ENCODE measurements at places on chromosomes 12 and 14.

DNA sequence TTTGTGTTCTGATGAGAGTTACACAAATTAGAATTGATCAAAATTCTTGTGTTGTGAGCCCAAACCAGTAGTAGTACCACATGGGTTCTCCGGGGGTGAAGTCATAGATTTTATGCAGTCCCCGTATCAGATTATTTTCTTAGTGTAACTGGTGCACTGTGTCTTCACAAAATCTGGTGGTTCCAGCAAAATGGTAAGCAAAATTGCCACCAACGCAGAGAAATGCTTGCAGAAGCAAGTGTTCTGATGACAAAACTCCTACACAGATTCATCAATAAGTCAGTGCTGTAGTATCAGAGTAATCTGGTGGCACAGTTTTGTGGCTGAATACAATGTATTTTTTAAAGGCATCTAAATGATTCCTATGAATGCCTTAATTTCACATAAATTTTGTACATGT, 1.3 kb upstream of the CACNA2D4 start:
- no peak for DNase-seq

- no peak for DNase-seq
Observed at GRCh38 chr14:71061458-71061857, 154.2 kb downstream of the PCNX1 start.

- no peak for DNase-seq
Observed at GRCh38 chr12:82659343-82660207, 27.1 kb upstream of the TMTC2 start.

DNA sequence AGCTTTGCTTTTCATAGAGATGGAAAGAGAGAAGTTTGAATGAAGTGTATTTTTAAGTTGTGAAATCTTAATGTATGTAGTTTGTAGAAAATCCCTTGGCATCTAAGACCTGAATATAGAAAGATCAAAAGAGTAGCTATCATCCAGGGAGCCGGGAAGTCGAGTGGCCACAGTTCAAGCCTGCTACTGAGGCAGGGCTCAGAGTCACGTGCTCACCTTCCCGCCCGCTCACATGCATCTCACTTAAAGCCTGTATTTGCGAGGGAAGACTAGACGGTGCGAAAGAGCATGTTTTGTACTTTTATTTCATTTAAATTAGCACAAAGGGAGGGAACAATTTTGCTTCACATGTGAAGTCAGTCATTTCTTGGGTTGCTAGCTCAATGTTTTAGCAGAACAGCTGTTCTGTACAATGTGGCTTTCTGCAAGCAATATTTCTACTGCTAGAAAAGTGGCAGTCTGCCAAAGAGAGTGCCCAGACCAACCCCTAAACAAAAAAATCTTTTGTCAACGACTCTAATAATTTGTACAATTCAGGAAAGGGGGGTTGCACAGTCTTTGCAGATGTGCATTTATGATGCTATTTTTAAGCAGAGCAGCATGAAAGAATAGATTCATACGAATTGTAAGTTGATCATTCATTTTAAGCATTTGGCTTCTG, 290.7 kb downstream of the NPAS3 start:
- DNase-seq: peak; percentile 34

DNA sequence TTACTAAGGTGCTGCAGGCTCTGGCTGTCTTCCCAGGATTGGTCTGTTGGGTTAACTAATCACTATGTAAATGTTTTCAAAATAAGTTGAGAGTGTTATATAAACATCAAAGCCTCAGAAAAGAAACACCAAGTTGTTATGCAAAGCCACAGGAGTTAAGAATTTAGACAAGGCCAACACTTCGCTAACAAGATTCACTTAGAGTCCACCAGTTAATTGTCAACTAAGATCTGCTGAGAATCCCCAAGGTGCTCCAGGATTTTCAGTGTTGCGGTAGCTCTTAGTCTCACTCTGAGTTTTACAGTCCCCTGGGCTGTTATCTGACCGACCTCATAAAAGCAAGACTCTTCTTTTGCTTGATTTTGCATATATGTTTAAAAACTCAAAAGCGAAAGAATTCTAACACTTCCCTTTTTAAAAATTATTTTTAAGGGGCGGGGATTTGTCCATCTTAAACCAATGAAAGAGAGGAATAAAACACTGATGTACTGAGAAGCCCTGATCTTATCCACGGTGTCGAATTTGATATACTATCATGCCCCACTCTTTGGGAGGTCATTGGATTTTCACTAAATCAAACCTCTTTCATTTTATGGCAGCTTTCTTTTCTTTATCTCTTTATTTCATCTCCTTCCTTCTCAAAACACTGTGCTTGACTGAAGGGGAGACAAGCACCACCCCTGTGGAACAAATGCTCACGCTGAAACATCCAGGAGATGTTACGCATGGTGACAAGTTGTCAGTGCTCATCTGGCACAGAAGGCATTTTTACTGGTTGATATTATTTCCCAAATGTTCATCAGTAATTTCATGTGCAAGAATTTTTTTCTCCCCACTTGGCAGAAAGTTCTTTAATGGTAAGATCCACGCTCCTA, 7.0 kb downstream of the NIN start:
- no peak for DNase-seq

- peak; percentile 23 for DNase-seq
Observed at GRCh38 chr12:118404876-118405521, 28.6 kb downstream of the SUDS3 start.

- no peak for DNase-seq
Observed at GRCh38 chr12:97306147-97306546, 156.5 kb upstream of the RMST start.

- DNase-seq: peak; percentile 57
Observed at GRCh38 chr14:56491299-56492285, 88.0 kb upstream of the TMEM260 start.

GRCh38 chr12:108711489-108712164, 19.7 kb downstream of the CORO1C start:
- DNase-seq: no peak

DNA sequence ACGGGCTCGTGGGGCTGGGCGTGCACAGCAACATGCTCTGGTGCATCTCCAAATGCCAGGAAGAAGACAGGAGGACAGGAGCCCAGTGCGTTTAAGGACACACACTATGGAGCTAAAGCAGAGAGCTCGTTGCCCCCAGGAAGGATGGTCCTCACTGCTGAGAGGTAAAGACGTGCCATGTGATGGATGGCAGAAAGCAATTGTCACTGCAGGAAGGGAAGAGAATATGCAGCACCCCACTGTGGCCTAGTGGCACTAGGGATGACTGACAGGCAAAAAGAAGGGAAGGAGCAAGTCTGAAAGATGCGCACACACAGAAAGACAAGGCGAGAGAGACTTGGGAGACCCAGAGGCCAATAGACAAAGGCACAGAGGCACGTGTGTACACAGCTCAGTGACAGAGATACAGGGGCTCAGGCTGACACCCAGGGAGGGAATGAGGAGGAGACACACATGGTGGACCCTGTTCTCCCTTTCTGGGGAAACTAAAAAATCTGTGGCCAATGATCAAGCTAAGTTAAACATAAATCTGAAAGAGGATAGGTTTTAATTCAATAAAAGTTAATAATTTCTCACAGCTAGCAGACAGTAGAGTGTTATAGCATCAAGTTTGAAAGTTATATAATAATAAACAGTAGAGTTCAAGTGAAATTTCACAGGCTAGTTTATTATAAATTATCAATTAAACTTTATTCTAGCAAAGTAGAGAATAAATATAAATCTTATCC, 78.8 kb downstream of the CRACR2A start:
- DNase-seq: no peak

DNA sequence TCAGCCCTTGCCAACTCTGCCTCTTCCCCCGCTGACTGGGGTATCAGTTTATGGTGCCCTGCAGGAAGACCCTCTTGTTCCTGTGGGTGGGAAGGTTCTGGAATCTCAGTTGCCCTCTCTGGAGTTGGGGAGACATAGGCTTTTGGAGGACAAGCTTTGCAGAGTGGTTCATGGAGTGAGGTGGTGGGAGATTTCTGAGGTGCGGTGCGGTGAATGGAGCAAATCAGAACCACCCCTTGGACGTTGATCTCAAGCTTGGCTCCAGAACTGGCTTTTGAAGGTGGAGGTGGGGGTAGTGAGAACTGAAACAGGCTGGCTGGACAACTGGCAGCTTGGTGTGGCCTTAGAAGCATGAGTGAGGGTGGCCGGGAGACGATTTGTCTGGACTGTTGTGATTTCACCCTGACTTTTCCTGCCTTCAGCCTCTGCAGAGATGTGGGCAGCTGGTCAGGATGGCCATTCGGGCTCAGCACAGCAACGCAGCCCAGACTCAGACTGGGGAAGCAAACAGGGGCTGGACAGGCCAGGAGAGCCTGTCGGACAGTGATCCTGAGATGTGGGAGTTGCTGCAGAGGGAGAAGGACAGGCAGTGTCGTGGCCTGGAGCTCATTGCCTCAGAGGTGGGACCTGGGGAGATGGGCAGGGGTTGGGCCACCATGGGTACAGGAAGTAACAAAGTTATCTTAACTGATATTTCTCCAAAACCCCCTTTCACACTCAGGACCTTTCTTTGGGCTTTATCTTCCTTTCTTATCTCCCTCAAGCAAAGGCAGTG, 1.1 kb downstream of the SHMT2 start:
- DNase-seq: no peak

- DNase-seq: no peak
Observed at GRCh38 chr14:102212356-102212755, 72.7 kb downstream of the WDR20 start.

DNA sequence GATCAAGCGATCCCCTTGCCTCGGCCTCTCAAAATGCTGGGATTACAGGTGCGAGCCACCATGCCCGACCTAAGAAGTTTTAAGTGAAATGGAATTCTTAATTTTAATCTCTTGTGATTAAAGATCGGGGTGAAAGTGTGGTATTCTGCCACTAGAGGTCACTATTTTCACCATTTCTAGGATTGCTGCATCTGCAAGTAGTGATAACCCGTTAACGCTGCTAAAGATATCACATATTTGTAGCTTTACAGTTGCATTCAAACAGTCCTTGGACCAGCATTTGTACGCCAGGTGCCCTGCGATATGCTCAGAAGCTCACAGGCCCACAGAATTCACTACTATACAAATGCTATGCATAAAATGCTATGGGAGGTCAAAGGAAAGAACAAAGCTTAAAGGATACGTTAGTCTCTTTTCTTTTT, 19.3 kb downstream of the CCDC62 start:
- DNase-seq: peak; percentile 22

DNA sequence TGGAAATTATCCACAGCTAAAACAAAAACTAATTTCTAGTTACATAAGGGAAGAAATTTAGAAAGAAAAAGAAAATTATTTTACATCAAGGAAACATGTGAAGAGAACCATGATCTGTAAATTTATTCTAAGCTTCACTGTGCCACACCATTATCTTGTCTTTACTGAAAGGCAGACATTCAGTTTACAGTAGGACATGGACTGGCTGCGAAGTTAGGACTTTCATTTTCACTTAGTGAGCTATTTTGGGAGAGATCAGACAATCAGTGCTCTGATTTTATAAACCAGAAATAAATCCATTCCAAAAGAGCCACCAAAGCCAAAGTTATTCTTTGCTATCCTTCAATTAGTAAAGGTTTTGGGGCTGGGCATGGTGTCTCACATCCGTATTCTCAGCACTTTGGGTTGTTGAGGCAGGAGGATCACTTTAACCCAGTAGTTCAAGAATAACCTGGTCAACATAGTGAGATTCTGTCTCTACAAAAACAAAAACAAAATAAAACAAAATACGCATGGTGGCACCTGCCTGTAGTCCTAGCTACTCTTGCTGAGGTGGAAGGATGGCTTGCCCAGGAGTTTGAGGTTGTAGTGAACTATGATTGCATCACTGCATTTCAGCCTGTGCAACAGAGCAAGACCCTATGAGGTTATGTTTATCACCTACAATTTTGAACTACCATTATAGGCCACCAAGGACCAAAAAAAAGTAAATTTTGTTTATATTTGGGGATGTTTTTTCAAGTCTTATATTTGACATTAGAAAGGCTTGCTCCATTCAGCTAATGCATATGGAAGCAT, 1084.8 kb upstream of the ATXN7L3B start:
- no peak for DNase-seq

GRCh38 chr14:25520821-25521220, 470.9 kb upstream of the STXBP6 start:
- no peak for DNase-seq

- DNase-seq: no peak
Observed at GRCh38 chr12:11884706-11885105, 186.0 kb upstream of the BCL2L14 start.

- no peak for DNase-seq
Observed at GRCh38 chr12:120979220-120979861, 998 bp downstream of the HNF1A start.

DNA sequence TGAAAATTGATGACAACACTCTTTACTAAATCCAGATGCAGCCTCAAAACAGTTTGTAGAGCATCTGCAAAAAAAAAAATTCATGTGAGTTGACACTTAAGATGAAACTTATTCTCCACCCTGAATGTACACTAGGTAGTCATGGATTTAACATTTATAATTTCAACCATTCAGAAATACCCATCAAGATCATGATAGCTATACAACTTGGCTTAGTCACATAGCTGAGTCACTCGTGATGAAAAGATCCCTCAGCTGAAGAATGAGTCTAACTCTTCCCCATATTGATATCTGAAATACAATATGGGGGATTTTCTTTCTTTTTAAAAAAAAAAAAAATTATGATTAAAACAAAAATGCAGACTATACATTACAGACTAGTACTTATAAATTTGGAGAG, 104.8 kb upstream of the PLEKHG7 start:
- no peak for DNase-seq

DNA sequence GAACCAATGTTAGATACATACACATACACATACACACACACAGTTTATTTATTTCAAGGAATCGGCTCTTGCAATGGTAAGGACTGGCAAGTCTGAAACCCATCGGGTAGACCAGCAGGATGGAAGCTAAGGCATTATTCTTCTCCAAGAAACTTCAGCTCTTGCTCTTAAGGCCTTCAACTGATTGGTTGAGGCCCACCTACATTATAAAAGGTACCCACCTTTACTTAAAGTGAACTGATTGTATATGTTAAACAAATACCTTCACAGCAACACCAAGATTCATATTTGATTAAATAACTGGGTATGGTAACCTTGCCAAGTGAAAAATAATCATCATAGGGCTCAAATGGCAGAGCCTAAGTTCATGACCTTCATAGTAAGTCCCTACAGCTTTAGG, 695.5 kb downstream of the BCL11B start:
- no peak for DNase-seq

GRCh38 chr12:1046727-1047126, 55.7 kb downstream of the ERC1 start:
- no peak for DNase-seq

GRCh38 chr12:8483079-8483478, 27.3 kb downstream of the CLEC6A start:
- DNase-seq: no peak
